LNCaP clone FGC (cell line): ENCODE measurements at places on chromosomes 16 and 17.

DNA sequence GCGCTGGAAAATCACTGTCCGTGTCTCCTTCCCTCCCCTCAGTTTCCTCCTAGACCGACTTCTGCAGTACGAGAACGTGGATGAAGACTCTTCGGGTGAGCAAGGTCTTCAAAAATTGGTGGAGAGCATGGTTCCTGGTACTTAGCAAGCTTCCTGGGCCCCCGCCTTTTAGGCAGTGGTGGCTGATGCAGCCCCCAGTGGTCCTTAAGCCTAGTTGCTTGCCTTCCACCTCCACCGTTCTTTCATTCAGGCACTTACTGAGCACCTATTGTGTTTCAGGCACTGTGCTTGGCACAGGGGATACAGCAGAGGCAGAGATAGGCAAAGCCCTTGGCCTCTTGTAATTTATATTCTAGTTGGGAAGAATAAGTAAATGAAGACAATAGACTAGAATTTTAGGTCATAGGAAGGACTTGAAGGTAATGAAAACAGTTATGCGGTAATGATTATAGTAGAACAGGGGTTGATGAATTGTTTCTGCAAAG, 767 bp downstream of the INO80E start:
- no peak for DNase-seq

DNA sequence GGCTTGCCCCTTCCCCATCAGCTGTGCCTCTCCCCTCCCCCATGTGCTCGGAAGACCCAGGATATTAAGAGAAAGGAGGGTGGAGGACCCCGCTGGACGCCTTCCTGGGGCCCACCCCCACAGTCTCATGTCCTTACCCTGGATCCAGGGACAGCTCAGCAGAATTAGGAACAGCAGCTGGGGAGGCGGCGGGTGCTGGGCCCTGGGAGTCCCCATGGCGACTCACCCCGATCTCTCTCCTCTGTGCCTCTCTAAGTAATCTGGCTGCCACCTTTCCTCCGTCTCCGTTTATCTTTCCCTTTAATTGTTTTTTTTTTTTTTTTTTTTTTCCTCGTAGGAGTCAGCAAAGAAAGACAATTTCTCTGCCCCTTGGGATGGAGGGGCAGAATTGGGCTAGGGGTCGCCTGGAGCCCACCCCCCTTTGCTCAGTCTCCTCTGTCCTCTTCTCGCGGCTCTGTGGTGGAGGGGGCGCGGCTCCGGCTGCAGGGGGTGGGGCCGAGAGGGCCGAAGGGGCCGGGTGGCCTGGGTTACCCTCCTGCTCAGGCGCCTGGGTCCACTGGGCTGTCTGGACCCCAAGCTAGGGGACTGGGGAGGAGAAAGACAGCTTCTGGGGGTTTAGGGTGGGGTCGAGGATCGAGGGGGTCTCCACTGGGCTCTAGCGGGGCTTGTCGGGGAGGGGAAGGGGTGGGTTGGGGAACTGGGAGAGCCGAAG, 390 bp downstream of the SEZ6L2 start:
- peak; percentile 3 for DNase-seq

- no peak for DNase-seq
These were observed 474.3 kb upstream of the TOM1L1 start for GRCh38 chr17:54426296-54426886.

DNA sequence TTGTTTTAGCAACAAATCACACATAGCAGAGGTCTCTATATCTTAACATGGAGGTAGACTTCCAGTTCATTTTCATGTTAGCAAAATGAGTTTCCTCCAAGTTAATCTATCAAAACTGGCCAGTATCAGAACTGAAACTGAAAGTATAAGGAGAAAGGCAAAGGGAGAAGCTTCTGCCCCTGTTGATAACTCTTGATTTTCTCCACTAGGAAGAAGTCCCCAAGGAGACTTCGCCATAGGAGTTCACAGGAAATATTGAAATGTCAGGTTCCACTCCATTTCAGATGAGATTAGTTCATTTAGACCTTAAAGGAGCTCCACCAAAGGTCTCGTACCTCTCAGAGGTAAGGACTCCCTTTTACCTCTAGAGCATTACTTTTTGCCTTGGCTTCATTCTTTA, 1.2 kb upstream of the OGFOD3 start:
- no peak for DNase-seq

DNA sequence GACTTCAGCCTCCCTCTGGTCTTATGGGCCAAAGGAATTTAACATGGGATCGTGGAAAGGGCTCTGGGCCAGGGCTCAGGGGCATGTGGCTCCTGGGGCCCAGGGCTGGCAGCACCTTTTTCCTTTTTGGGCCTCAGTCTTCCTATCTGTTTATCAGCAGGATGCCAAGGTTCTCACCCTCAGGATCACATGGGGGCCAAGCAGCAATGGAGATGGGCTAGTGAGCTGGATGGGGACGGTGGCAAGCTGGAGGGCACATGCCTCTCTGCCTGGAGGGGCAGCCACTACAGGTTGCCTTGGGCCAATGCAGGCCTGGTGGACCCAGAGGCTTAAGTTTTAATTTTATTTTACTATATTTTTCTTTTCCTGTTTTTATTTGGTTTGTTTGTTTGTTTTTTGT, 95.4 kb downstream of the CYLD start:
- no peak for DNase-seq

DNA sequence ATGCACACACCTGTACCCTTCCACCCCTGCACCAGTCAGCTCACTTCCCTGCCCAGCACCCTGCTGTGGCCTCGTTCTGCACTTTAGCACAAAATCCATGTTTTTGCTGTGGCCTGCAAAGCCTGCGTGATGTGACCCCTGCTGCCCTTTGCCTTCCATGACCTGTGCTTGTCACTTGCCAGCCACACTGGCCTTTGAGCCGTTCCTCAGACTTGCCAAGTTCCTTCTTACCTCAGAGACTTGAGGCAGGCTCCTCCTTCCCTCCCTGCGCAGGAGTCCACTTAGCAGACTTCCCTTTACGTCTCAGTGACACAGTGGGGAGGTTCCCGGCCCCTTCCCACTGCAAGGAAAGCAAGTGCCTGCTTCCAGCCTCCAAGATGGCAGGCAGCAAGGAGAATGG, 134.7 kb downstream of the SNX29 start:
- DNase-seq, result no peak

DNA sequence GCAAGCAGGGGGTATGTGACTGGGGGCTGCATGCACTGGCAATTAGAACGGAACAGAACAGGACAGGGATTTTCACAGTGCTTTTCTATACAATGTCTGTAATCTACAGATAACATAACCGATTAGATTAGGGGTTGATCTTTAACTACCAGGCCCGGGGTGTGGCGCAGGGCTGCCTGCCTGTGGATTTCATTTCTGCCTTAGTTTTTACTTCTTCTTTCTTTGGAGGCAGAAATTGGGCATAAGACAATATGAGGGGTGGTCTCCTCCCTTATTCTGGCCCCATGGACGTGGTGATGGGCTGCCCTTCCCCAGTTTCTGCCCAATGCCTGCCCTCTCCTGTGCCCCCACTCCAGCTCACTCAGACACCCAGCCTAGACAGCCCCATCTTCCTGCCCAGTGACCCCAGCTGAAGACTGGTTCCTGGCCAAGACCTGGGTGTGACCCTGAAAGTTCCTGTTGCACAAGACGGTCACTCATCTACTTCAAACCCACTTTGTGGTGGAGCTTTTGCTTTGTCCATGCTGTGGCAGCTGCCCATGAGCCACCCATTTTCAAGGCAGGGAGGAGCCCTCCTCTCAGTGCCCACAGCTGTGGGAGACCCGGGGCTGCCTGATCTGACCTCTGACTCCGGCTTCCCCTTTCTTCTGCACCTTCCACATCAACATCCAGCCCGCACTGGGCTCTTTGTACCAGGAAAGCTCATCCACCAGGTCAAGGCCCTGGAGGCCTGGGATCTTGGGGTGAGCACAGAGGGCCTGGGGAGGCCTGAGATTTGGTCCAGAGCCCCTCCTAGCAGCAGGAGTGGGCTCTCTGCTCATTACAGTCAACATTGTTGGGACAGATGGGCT, 18.6 kb downstream of the ALOX12B start:
- DNase-seq, result no peak

DNA sequence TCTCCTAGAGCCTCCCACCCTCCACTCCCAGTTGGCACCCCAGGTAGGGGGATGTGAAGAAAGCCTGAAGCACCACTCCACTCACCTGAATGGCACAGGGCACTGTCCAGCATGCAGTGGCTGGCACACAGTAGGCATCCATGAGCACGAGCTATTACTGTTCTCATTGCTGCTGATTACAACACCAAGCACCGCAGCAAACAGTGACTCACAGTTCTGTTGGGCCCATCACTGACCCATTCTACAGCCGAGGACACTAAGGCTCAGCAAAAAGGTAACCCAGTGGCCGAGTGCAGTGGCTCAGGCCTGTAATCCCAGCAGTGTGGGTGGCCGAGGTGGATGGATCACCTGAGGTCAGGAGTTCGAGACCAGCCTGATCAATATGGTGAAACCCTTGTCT, 2.7 kb downstream of the ZSCAN10 start:
- no peak for DNase-seq

GRCh38 chr16:30459456-30459855, 13.1 kb upstream of the ITGAL start:
- no peak for DNase-seq

DNA sequence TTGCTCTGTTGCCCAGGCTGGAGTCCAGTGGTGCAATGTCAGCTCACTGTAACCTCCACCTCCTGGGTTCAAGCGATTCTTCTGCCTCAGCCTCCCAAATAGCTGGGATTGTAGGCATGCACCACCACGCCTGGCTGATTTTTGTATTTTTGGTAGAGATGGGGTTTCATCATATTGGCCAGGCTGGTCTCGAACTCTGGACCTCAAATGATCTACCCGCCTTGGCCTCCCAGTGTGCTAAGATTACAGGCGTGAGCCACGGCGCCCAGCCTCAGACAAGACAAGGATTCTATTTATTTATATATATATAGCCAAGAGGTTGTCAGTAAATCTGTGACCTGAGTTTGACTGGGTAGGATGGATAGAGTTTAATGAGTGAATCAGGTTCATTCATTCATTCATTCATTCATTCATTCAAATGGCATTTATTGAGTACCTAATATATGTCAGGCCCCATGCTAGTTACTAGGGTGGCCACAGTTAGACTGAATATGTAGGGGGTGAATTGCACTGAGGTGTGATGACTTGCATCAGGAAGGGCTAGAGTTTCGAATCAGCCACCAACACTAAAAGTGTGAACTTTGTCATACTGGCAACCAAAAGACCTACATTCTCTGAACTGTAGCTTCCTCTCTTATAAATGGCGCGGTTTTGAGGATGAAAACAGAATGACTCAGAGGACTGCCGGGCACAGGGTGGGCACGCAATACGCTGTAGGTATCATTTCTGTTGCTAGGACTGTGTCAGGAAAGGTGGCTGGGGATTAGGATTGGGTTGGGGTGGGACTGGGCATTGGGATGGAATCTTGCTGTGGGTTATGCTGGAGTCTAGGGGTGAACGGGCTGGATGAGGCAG, 37.8 kb downstream of the ITGAE start:
- DNase-seq, result no peak

- no peak for DNase-seq
These were observed 90.9 kb downstream of the SDK2 start for GRCh38 chr17:73553311-73553710.

GRCh38 chr17:17093764-17094163, 51.5 kb downstream of the MPRIP start:
- DNase-seq, result no peak

- DNase-seq, result no peak
These were observed 172.2 kb downstream of the RBFOX1 start for GRCh38 chr16:7504844-7505243.

- no peak for DNase-seq
These were observed 3.2 kb downstream of the KRTAP9-9 start for GRCh38 chr17:41258406-41258805.

- no peak for DNase-seq
These were observed 215.9 kb upstream of the GSE1 start for GRCh38 chr16:85396879-85397871.

- DNase-seq, result no peak
These were observed 70.1 kb downstream of the ARHGAP23 start for GRCh38 chr17:38498353-38498752.

- no peak for DNase-seq
These were observed 15.7 kb downstream of the ADCY7 start for GRCh38 chr16:50282010-50282538.

GRCh38 chr17:49513641-49514040, 18.5 kb downstream of the NGFR start:
- DNase-seq, result no peak

DNA sequence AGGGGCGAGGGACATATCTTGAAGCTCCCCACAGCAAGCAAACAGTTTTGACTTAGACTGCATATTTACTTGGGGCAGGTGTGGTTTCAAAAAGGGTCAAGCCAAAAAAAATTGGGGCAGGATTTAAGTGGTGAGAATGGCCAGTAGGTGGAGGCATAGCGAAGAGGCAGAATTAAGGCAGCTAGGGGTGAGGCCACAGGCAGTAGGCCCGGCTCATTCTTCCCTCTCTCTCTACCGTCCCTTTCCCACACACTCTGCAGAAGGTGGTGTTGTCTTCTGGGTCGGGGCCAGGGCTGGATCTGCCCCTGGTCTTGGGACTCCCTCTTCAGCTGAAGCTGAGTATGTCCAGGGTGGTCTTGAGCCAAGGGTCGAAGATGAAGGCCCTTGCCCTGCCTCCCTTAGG, 2.6 kb downstream of the SHBG start:
- DNase-seq, result peak; percentile 46

DNA sequence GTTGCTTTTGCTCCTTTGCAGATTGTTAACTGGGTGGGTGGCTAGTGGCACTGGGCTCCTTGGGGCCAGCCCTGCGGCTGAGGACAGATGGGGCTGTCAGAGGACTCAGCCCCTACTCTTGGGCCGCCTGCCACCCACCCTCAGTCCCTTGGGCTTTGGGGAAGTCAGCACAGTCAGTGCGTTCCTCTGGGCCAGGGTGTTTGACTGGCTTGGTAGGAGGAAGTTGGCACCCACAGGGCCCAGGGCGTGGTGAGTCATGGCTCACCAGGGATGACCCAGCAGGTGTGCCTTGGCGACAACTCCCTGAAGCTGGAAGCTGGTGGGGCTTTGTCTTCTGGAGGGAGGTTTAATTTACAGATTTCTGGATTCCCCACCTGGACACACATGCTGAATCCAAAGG, 32.4 kb downstream of the HAPSTR1 start:
- DNase-seq, result peak; percentile 83

DNA sequence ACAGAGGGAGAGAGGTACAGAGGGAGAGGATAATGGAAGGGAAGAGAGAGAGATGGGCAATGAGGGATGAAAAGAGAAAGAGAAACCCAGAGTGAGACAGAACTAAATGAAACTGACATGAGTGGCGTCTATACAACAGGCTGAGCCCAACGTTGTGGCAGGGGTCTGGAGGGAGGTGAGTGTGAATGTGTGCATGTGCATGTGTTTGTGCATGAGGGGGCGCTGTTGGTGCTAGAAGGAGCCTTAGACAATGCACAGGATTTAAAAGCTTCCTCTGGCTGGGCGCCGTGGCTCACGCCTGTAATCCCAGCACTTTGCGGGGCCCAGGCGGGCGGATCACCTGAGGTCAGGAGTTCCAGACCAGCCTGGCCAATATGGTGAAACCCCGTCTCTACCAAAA, 454.8 kb upstream of the CDH11 start:
- no peak for DNase-seq

GRCh38 chr17:42819939-42820535, 4.0 kb downstream of the BECN1 start:
- no peak for DNase-seq

- DNase-seq, result no peak
These were observed 98.1 kb upstream of the SEC14L1 start for GRCh38 chr17:77042476-77043231.
